ENCODE measurements at places on chromosomes 12 and 14.
A peak's percentile ranks its signal among the peaks of the same experiment; 100 is the strongest.

GRCh38 chr14:58882577-58883018 is 244.8 kb downstream of the DACT1 start:
- no peak for DNase-seq

DNA sequence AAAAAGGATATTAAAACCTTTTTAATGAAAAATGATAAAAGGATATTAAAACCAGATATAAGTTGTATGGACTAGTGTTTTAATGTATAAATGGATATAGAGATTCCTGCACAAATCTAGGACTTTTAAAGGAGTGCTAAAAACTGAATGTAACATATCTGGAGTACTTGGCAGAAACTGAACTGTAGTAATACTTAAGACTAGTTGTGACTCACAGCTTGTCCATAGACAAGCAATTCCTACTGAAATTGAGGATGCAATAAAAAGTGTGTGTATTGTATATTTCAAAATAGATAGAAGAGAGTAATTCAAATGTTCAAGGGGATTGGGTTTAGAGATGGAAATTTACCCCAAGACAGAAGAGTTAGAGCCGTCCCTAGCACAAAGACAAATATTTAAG is 59.6 kb downstream of the FBXO33 start:
- DNase-seq, result no peak

DNA sequence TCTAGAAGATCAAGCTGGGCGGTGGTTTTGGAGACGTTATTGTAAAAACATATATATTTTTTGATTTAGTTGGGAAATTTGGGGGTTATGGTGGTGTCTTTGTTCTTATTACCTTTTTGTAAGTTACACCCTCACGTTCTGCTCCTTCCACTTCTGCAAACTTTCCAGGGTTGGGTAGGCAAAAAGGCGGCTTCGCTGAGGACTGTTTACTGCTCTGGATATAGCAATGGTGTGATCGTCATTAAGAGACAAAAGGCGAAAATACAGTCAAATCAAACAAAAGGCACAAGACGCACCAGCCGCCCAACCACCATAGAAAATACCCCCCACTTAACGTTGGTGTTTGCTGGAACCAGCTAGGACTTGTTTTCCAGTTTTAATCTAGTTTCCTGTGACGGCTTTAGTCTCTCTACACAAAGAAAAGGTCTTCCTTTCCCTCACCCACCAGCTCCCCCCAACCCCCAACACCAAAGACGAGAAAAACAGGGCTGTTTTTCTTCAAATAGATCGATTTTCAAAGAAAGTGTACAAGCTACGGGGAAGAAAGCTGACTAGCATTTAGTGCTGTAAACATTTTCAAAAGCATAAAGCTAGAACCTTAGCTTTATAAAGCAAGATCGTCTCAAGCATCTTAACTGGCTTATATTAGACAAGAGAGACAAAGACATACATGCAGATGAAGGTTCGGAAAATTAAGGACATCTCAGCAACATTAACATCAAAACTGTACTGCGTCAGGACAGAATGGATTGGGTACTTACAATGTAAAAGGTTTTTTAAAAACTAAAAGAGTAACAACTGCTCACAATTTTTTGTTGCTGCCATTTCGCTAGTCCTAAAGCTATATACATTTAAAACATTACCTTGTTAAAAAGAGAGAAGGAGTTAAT is 2.0 kb upstream of the SETD1B start:
- peak; percentile 37 for DNase-seq

DNA sequence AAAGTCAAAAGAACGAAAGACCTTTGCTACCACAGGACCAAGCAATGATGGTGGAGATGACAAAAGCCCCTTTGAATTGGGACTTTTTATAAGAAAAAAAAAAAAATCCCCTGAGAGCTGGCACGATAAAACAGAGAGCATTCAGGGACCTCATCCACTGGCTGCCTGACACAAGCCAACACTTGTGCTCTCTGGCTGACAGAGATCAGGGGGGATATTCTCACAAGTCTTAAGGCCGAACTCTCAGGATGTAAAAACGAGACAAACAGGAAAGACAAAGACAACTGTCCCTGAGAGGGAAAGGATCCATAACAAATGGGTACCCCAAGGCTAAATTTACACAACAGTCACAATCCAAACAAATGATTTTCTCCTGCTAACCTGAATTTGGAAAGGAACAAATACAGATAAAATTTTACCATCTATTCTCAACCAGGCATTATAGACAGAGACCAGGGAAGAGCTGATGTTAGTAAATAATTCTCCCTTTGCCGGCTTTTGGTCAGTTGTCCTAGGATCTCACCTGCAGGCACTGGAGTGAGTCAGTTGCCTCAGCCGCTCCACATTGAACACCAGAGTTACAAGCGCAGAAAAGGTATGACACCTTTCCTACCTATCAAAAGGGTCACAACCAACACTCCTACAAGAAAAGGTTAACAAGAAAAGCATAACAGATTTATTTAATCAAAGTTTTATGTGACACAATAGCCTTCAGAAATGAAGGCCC is 37.9 kb upstream of the GARIN6 start:
- no peak for DNase-seq

DNA sequence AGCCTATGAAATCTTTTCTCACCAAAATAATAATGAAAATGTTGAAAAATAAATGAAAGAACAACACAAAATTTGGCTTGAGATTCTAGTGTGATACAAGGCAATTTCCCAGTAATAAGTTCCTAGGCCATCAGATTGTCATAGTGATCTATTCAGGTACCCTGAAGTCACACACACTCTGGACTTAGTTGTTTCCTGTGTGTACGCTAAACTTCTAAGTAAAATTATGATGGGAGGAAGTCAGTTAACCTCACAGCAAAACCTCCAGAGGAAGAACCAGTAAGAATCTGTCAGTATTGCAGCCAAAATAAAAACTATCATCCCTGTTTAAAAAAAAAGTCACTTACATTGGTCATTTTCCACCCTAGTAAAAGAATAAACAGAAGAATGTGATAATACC is 81.9 kb downstream of the DBX2 start:
- DNase-seq, result no peak

- DNase-seq, result no peak
Measured at GRCh38 chr12:14614704-14615121, 47.0 kb upstream of the PLBD1 start.

GRCh38 chr12:96221391-96221790 is 27.2 kb downstream of the ELK3 start:
- DNase-seq, result no peak

DNA sequence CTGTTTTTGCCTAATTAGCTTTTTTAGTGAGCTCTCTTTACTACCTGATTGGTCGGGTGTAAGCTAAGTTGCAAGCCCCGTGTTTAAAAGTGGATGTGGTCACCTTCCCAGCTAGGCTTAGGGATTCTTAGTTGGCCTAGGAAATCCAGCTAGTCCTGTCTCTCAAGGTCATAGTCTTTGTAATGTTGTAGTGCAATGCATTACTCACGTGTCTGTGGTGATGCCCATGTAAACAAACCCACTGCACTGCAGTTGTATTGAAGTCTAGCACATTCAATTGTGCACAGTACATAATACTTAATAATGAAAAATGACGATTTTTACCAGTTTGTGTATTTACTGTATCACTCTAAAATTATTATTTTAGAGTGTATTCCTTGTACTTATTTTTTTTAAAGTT is 335.5 kb downstream of the NUAK1 start:
- DNase-seq, result no peak

GRCh38 chr12:105261010-105261409 is 25.0 kb upstream of the APPL2 start:
- DNase-seq, result no peak

- no peak for DNase-seq
Measured at GRCh38 chr12:76313299-76313698, 34.9 kb downstream of the BBS10 start.

- no peak for DNase-seq
Measured at GRCh38 chr12:1629338-1630132, 504 bp downstream of the WNT5B start.

Data from effector CD4-positive, alpha-beta T cell (primary cell).